ENCODE measurements at places on chromosomes 12 and 14. TPM values are rescaled to one million over a fixed set of nuclear protein-coding genes. Genes with fewer than 3 reads are reported as not detected.

DNA sequence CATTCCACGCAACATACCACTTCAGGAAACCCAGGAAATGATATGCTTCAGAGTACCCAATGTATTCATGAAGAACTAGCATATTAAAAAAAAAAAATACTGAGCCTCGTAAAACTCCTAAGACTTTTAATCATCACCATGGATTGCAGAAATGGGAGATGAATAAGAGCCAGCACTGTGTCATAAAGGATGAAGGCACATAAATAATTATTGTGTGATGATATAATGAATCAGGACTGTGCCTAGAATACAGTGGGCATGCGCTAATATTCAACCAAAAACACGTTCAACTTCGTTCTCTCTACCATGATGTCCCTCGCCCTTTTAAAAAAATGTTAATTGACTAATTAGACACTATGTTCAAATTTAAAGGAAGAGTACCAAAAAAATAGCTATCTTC lies 68.7 kb downstream of the CIT start:
- DNase-seq: no peak

DNA sequence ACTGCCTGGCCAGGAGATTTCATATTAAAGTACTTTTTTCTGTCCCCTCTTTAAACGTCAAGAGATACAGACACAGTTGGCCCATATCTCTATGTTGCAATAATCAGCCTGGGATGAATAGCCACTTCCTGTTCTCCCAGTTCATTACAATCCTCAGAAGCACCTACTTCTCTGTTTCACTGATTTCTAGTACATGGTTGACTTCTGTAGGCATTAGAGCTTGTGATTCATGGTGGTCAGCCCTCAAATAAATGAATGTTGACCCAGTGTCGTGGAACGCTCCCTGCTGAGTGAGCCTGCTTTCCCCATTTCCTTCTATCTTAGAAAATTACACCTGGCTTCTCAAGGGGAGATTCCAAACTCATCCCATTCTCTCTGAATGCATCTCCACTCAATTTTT lies 416.7 kb downstream of the PDZRN4 start:
- DNase-seq: no peak

DNA sequence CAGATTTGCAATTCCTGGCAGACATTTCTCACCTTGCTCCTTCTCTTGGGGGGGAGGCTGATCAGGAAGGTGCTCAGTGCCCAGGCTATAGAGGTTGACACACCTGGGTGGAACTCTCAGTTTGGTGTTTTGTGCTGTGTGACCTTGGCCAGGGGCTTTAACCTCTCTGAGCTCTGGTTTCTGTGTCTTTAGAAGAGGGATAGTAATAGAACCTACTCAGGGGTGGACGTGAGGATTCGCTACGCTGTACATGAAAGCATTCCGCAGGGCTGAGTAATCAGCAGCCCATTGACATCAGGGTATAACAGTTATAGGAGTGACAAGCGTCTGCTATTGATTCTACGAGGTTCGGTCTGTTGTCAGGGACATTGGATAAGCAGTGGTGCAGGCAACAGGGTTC lies 98.1 kb downstream of the PHETA1 start:
- no peak for DNase-seq

DNA sequence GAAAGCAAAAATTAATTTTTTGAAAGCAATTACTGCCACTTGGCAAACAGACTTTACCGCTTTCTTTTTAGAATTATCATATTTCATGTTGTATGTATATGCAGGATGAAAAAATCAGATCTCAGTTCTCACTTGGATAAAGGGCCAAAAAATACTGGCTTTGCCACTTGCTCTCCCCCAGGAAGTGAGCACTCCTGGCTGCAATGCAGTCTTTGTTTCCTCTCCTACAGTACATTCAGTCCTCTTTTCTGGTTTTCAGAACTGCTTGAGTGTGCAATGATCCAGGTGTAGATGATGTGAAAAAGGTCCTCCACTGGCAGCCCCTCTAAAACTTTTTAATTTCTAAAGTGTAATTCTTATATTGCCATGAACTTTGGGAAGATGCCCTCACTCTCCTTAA lies 183.4 kb downstream of the SLC25A21 start:
- no peak for DNase-seq

- DNase-seq: no peak
Measured at GRCh38 chr14:95547626-95548327, 12.9 kb downstream of the GLRX5 start.

HNRNPC gene
- total RNA-seq: 345 TPM

KRT79 gene
- total RNA-seq: 1.7 TPM
